SK-N-SH (cell line): ENCODE measurements at places on chromosomes 16 and 17. TPM values are rescaled to one million over a fixed set of nuclear protein-coding genes. Genes with fewer than 3 reads are reported as not detected.

The LLGL2 gene
- 4.4 and 6.7 TPM in 2 replicates for polyA plus RNA-seq

The CEP112 gene
- 7.9 and 10.6 TPM in 2 replicates for polyA plus RNA-seq

The PIPOX gene
- 0.31 and 0.55 TPM in 2 replicates for polyA plus RNA-seq

The CES2 gene
- polyA plus RNA-seq, result 33.1 and 37.8 TPM in 2 replicates

The TP53TG3B gene
- 0.92 and 1.7 TPM in 2 replicates for polyA plus RNA-seq

The KIF19 gene
- polyA plus RNA-seq, result not detected in 2 replicates

The CA7 gene
- polyA plus RNA-seq, result 0.11 and 0.12 TPM in 2 replicates

The SYNGR2 gene
- 160 and 181 TPM in 2 replicates for polyA plus RNA-seq

The OR2C1 gene
- polyA plus RNA-seq, result not detected in 2 replicates

The ABCC3 gene
- 185 and 209 TPM in 2 replicates for polyA plus RNA-seq

The SDK2 gene
- polyA plus RNA-seq, result 0.02 TPM in 2 replicates

The TACO1 gene
- 32.7 and 37.9 TPM in 2 replicates for polyA plus RNA-seq

The SPIRE2 gene
- 15.3 and 16.2 TPM in 2 replicates for polyA plus RNA-seq

The TMC8 gene
- polyA plus RNA-seq, result 0.15 and 0.18 TPM in 2 replicates

The HSDL1 gene
- 14.5 and 19.3 TPM in 2 replicates for polyA plus RNA-seq

The TBL3 gene
- 36.7 and 37.1 TPM in 2 replicates for polyA plus RNA-seq

The CPD gene
- 12.5 and 16.5 TPM in 2 replicates for polyA plus RNA-seq

The LGALS9C gene
- polyA plus RNA-seq, result not detected in 2 replicates

The MMP28 gene
- polyA plus RNA-seq, result 0.23 and 0.33 TPM in 2 replicates

The RAB37 gene
- polyA plus RNA-seq, result 0.13 and 0.25 TPM in 2 replicates

The PDILT gene
- not detected in 2 replicates for polyA plus RNA-seq

The NPIPA3 gene
- 0.26 and 0.92 TPM in 2 replicates for polyA plus RNA-seq

The DPEP3 gene
- polyA plus RNA-seq, result not detected in 2 replicates

The CHST4 gene
- polyA plus RNA-seq, result 0.08 and 0.18 TPM in 2 replicates

The PTGES3L gene
- 1.4 and 1.7 TPM in 2 replicates for polyA plus RNA-seq

The FBXO39 gene
- polyA plus RNA-seq, result not detected in 2 replicates

The IL32 gene
- 26.4 and 34.7 TPM in 2 replicates for polyA plus RNA-seq

The GPR179 gene
- 0.02 TPM in 2 replicates for polyA plus RNA-seq

The RTN4RL1 gene
- 0.07 TPM in 1 of 2 replicates, not detected in the other for polyA plus RNA-seq

The ZNF652 gene
- 5.1 and 6.5 TPM in 2 replicates for polyA plus RNA-seq
